ENCODE measurements at places on chromosomes 3 and 15.

GRCh38 chr15:101852356-101852755, 40.4 kb downstream of the OR4F15 start:
- DNase-seq, result no peak

DNA sequence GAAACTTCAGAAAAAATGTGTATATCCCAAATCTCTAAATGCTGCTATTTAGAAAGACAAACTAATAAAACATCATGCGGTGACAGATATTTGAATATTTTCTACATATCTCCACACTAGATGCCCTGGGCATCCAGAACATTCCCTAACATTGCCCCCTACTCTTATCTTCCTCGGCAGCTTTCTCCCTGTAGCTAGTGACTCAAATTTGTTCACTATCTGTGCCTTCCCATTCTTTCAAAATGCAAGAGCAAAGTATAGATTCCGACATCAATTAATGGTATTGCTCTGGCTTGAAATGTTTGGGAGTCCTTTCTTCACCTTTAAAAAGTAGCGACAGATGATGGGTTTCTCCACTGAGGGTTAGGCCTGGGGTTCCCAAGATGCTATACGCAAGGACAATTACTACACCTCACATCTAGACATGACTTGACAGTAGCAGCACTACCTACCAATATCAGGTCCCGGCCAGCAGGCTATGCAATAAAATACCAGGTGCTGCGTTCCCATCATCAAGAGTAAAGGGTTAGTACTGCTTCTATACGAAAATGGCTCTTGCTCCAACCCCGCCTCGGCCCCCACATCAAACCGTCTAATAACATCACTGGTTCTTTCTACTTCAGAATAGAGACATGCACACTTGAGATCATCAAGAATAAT, 631 bp downstream of the UBR1 start:
- DNase-seq, result no peak

- peak; percentile 79 for DNase-seq
These were observed 903 bp downstream of the SLC25A38 start for GRCh38 chr3:39383881-39384664.

DNA sequence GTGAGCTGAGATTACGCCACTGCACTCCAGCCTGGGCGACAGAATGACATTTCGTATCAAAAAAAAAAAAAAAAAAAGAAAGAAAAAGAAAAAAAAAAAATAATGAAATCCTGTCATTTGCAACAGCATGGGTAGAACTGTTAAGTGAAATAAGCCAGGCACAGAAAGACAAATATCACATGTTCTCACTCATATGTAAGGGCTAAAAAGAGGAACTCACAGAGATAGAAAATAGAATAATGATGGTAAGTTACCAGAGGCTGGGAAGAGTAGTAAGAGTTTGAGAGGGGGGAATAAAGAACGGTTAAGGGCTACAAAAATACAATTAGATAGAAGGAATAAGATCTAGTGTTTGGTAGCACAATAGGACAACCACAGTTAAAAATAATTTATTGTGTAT, 19.7 kb downstream of the DENND6A start:
- DNase-seq, result no peak

GRCh38 chr3:12125772-12126171, 32.9 kb downstream of the TIMP4 start:
- no peak for DNase-seq

- no peak for DNase-seq
These were observed 132.3 kb upstream of the NEO1 start for GRCh38 chr15:72919936-72920465.

GRCh38 chr3:38297947-38298711, 16.0 kb downstream of the SLC22A14 start:
- DNase-seq, result peak; percentile 6

- DNase-seq, result no peak
These were observed 26.6 kb upstream of the SMAD6 start for GRCh38 chr15:66675446-66675845.

GRCh38 chr3:78497021-78497420, 1270.8 kb downstream of the ROBO1 start:
- no peak for DNase-seq

GRCh38 chr3:21847005-21847404, 96.0 kb upstream of the ZNF385D start:
- no peak for DNase-seq

DNA sequence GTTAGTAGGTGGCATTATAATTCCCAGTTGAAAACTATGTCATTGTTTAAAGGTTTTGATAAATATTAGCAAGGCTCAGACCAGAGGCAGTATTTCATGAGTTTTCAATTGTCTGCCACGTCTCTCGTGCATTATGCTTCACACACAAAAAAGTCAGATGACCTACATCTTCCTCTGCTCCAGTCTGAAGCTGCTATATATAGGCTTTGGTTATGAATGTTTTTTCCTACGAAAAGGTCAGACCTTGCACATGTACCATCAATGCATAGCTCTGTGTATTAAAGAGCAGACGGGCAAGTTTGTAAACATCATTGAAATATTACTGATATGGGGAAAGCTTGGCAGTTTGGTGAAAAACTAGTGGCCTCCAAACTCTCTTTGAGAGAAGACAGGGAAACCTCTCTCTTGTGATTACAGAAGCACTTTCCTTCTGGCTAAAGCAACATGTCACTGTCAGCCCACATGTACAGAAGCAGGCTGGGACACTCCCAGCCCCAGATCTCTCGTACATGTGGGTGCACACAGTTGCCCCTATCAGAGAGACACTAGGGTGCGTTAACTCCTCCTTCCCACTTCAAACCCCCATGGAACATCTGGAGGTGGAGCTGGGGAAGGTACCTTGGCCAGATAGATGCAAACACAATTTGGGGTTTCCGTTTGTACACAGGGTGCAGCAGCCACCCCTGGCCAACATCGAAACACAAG, 184.0 kb upstream of the BCL6 start:
- no peak for DNase-seq

DNA sequence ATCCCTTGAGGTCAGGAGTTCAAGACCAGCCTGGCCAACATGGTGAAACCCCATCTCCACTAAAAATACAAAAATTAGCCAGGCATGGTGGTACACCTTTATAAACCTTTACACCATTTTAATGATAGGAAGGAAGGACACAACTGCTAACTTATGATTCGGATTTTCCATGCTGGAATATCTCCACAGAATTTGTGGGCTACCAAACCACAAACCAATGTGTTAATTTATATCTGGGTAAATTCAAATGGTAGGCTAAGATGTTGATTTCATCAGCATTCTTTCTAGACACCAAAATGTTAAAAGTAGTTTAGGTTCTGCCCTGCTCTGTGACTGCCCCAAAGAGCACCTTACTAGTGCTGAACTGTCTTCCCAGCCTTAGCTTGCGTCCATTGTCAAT, 72.8 kb downstream of the POLQ start:
- no peak for DNase-seq

DNA sequence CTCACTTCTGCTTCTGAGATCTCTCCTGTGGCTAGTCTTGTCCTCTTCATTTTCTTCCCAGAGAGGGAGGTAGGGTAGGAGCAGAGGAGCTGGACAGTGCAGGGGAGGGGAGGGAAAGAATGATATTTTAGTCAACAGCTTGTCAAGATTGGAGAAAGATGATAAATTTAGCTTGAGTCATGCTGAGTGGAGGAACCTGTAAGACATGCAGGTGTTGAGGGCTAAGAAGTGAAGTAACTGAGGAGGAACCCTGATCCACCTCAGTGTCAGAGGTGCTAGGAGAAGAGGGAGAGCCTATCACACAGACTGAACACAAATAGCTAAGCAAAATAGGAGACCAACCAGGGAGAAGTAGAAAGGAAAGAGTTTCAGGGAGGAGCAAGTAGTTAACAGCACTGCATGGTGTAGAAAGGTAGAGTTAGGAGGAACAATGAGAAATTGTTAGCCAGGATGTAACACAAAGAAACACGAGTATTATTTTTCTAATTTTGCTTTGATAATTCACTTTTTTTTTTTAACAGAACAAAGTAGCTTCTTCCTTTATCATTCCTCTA, 108.2 kb upstream of the CHRM5 start:
- no peak for DNase-seq

DNA sequence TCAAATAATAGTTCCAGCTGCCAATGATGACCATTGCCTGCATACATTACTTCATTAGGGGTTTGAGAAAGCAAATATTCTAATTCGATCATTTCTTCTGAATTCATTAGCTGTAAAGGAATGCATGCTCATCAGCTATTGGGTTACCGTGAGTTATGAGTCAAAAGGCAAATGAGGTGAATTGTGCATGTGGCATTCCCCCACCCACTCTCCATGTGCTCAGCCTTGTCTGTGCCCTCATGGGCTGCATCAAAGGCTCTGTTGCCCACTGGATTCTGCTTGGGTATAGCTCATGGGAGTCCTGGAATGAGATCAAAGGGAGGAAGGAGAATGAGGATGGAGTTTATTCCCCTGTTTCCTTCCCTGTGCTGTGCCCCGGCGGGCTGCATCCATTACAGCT, 99.3 kb upstream of the CHRNA7 start:
- no peak for DNase-seq

DNA sequence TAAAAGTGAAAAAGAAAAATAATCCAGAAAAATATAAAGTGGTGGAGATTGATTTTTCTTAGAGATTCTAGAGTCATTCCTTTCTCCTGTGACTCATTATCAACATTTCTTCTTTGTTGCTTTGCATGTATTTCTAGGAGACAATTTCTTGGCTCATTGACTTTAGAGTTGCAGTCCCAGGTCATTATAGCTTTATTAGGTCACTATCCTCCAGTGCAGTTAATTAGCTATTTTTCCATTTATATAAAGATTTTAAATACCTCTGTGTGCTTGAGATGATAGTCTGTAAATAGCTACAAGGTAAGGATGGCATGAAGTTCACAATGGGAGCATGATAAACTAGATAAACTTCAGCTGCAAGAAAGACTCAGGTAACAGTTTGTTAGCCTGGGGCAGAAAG, at the start of gene OR4F15:
OR4F15 (plus strand) TSS at position 301 of the 400 bp plus-strand sequence. CDS start 5,985 bp downstream, outside the sequence.
- no peak for DNase-seq

GRCh38 chr3:63450023-63450422, 171.9 kb downstream of the SYNPR start:
- no peak for DNase-seq

GRCh38 chr3:197408177-197408957, 110.0 kb upstream of the DLG1 start:
- no peak for DNase-seq

DNA sequence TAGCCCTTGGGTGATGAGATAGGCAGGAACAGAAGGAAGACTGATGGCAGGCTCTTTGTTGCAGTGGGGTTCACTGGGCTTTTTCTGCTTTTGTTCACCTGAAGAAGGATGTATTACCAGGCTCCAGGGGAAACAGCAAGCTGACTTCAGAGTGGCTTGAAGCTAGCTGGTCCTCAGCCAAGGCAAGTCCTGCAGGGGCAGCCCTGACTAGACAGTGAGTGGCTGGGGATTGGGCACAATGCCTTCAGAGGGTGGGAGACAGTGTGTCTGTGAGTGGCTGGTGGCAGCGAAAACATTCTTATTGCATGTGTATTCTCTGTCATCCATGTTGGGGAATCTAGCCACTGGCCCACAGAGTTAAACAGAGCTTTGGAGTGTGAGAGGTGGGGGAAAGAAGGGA, 2.3 kb upstream of the TEX264 start:
- no peak for DNase-seq

- no peak for DNase-seq
These were observed 21.8 kb upstream of the PTX3 start for GRCh38 chr3:157414861-157415260.

GRCh38 chr3:7854266-7854665, 647.4 kb upstream of the LMCD1 start:
- no peak for DNase-seq

GRCh38 chr3:55526332-55527030, 39.4 kb upstream of the WNT5A start:
- DNase-seq, result no peak

All from GM04504 (cell line).